ENCODE measurements at places on chromosomes 4 and X. TPM values are rescaled to one million over a fixed set of nuclear protein-coding genes. Genes with fewer than 3 reads are reported as not detected.

Gene USO1
- polyA plus RNA-seq, result 60.4 TPM

Gene TAF9B
- polyA plus RNA-seq, result 17.0 TPM

Gene FAM47E
- 0.08 TPM for polyA plus RNA-seq

Gene SCML2
- 8.6 TPM for polyA plus RNA-seq

Gene CT45A3
- polyA plus RNA-seq, result not detected

GRCh38 chr4:57445686-57446085 is 335.5 kb upstream of the IGFBP7 start:
- no peak for DNase-seq

DNA sequence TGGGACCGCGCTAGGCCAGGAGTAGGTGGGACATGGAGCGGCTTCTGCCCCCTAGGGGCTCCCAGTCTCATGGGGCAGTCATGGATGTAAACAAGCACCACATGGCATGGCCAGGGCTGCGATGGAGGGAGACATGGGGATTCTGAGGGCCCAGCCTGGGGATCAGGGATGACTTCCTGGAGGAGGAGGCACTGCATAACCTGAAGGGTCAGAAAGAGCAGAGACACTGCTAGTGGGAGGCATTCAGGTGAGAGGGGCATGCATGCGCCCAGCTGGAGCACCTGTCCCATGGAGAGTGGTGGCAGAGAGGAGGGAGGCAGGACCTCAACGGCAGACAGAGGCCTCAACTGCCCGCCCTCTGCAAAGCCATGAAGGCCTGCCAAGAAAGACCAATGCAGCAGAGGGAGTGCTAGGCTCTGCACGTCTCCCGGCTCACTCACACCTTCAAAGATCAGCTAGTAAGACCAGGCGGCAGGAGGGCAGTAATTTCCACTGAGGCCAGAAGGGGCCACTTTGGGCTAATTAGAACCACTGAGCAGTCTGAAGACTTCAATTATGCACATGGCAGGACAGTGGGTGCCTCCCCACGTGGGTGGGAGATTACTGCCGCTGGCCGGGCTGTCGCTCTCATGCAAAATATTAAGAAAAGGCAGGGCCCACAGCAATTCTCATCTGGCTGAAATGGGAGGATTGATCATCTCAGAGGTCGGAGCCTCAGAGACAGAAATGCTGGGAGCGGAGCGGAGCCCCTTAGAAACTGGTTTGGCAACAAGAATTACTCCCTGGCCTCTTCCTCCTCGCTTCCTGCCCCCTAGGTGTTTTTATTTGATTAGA is 69.6 kb downstream of the PPP2R2C start:
- no peak for DNase-seq

GRCh38 chr4:69026974-69027373 is 69.3 kb upstream of the UGT2B7 start:
- no peak for DNase-seq

DNA sequence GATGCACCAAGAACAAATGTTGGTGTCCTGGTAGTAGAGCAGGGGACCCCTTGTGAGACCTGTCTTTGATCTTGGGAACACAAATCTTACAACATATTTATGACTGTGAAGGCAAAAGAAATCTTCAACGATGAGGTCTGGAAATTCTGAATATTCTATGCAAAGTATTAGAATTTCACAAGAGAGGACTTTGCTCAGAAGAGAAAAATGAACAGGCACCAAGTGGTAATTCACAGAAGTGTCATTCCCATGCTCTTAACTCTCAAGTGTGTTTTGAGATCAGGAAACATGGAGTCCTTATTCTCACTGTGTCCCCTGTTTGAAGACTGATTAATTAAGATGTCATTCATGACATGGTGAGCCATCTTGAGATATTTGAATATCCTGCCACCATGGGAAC is 52.5 kb downstream of the COQ2 start:
- DNase-seq, result no peak

DNA sequence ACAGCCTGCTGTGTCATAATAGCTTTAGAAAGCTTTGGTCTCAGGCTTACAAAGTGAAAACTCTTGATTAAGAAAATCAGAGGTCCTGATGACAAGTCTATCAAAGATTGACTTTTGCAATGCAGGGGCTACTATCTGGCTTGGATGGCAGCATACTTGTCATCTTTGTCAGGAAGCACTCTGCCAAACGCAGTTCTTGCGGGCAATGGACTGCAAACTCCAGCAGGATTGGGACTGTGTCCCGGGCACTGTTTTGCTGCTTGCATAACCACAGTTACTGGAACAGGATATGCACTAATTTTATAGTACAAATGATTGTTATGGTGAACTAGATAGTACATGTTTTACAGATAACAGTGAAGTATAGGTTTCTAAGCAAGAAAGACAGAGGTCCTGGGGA is 185.6 kb downstream of the IQCM start:
- DNase-seq, result no peak

GRCh38 chr4:161629694-161630441 is 533.9 kb downstream of the FSTL5 start:
- no peak for DNase-seq

GRCh38 chr4:30842689-30843088 is 122.5 kb downstream of the PCDH7 start:
- DNase-seq, result no peak

GRCh38 chr4:150826306-150826705 is 188.8 kb downstream of the LRBA start:
- no peak for DNase-seq

GRCh38 chr4:94534401-94535312 is 82.9 kb downstream of the PDLIM5 start:
- no peak for DNase-seq

- no peak for DNase-seq
These were observed 932 bp downstream of the TLR10 start for GRCh38 chr4:38781854-38782261.

Data from A549 (cell line).